ENCODE measurements at places on chromosomes 1 and 21.

GRCh38 chr1:110579460-110579859 is 26.7 kb downstream of the KCNA2 start:
- no peak for DNase-seq

DNA sequence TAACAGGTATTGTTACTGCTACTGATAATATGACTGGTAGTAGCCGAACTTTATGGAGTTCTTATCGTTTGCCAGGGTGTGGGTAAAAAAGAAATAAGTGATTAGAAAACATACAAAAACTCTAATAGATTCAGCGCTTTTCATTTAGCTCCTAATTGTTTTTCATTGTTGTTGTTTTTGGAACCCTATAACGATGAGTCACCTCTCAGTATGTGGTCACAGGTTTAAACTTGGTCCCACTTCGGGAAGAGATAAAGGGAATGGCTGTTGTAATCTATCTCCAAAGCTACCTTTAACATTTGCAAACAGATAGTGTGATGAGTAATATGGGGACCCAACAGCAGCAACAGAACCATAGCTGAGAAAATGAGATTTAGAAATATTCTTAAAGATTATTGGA is 62.7 kb upstream of the BCL10 start:
- no peak for DNase-seq

- DNase-seq = no peak
Measured at GRCh38 chr1:206829875-206830274, 35.5 kb upstream of the IL20 start.

- no peak for DNase-seq
Measured at GRCh38 chr1:35629051-35629450, 12.3 kb downstream of the PSMB2 start.

- DNase-seq = peak; percentile 46
Measured at GRCh38 chr1:3772027-3772714, 378 bp upstream of the SMIM1 start.

DNA sequence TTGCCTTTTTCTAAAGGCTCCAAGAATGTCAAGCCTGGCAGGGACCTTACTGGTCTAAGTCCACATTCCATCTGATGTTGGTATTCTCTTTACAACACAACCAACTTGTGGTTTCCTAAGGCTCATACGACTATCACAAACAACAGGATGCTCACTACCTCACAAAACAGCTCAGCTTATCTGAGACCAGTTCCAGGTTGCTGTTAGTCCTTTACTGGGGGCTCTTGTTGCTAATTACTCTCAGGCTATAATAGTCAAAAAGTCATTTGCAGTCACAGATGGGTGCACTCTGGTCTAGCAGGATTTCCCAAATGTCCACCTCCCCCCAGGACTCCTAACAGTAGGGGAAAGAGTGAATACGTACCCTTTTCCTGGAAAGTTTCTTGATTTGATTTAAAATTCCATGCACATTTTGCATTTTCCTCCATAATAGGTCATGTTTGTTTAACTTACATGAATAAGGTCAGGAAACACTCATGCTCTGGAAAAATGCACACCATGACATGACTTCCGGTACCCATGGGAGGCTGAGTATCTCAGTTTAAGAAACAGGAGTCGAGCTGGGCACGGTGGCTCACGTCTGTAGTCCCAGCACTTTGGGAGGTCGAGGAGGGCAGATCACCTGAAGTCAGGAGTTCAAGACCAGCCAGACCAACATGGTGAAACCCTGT is 16.0 kb downstream of the LCK start:
- DNase-seq = no peak

- peak; percentile 76 for DNase-seq
Measured at GRCh38 chr1:46401964-46402626, 8.0 kb downstream of the FAAH start.

DNA sequence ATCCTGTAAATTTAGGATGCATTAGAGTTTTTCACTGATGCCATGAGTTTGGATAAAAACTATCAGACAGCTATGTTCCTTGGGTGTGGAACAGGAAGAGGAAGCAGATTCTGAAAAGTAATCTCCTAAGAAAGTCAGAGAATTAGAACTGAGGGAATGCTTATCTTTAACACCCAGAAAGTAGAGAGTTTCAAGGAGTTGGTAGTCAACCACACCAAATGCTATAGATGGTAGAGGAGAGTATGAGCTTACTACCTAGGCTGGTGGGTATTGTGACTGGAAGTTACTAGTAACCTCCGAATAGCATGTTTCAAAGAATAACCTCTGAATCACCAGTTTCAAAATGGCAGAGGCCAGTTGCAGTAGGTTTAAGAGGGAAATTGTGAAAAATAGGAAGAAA is 288.0 kb downstream of the HMCN1 start:
- DNase-seq = no peak

DNA sequence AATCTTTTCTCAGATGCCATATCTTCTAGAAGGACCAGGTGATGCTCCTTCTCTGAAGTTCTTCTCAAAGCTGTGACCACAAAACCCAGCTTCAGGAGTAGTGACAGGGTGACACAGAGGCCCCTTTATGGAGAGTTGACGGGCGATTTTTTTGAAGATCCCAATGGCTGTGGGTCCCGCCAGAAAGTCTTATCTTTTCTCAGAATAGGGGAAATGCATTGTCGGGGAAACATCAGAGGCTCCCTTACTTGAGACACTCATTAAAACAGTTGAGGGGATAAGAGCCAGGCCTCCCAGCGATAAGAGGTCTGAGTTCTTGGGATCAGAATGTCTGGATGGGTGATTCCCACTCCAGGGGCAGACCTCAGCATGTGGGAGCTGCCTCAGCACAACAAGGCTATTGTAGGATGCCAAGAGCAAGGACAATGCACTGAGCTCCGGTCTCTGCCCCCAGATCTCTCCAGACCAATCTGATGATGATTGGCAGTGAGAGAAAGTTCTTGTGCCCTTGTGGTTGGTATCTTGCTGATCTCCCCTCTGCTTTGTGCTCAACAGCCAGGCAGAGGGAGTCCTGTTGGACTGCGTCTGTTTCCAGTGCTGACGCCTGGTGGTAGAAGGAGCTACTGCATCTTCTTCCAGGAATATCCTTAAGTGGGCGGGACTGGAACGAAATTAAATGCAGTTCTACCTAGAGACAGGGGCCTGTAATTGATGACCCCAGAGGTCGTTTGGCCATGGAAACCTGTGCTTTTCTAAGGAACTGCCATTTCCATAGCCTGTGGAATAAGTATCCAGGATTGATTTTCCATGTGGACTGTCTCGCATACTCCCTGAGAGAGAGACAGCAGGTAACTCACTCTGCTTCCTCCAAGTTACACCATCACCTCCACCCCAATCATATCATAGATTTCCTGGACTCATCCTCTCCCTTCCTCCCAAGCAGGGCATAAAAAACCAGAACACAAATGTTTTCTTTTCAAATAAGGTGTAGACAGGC is 6.8 kb upstream of the ACKR1 start:
- peak; percentile 47 for DNase-seq

DNA sequence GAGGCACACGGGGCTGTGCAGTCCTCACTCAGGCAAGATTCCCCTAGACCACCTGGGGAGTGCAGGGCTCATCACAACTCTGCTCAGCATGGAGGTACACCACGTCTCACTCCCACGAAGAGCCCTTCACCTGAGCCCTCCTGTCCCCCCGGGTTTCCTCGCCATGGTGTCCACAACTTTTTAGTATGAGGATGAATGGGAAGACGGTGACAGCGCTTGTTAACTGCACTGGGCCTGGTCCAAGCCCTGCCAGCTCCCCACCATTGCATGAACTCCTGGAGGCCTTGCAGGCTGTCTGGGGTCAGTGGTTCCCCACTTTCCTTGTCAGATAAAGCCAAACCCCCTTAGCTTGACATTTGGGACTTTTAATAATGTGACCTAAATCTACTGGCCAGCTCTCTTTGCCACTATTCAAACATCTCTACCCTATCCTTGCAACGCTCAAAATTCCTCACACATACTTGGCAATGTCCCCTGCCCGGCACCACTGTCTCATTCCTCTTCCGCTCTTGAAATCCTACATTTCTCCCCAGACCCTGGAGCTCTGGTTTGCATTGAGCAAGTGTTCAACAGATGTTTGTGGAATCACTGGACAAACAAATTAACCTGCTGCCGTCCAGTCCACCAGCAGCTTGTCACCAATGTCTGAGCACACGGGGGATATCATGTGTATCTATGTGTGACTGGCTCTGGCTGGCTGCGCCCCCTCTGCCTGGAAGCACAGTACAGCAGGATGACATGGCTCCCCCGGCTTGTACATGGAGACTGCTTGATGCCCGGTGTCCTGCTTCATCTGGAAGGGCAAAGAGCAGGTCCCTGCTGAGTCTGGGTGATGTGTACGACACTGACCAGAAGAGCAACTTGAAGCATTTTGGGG is 11.2 kb downstream of the TMEM9 start:
- DNase-seq = no peak

DNA sequence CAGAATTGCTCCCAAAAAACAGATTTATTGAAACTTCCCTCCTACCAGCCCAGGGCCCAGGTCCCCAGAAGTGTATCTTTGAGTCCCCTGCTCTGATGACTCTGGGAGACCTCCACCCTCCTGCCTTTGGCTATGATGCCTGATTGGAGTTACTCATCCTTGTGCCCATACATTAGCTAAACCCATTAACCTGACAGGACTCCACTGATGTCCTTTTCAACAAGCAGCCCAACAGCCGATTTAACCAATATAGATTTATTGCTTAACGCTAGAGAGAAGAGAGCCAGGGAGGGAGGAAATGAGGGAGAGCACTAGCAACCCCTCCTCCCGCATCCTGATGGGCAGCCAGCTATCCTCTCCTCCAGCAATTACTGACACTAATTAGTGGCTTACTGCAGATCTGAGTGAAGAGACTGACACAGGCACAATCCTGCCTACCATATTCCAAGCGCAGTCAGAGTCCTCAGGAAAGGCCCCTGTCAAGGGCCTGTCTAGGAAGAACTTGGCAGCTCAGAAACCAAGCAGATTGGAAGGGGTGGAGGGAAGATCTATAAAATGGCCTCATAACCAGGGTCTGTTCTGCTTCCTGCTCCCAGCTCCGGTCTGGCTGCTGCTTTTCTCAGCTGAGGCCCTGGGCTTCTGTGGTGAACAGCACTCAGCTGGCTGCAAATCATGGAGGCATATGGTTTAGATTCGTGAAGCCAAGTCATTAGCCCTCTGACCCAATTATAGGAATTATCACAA is 484.5 kb upstream of the DAB1 start:
- no peak for DNase-seq

GRCh38 chr1:9601942-9602793 is 13.5 kb downstream of the TMEM201 start:
- DNase-seq = no peak

GRCh38 chr1:19310720-19311502 is 1.0 kb downstream of the AKR7A2 start:
- DNase-seq = no peak

Data from fibroblast of skin of left quadriceps (primary cell).